ENCODE measurements at places on chromosomes 2 and 18.

DNA sequence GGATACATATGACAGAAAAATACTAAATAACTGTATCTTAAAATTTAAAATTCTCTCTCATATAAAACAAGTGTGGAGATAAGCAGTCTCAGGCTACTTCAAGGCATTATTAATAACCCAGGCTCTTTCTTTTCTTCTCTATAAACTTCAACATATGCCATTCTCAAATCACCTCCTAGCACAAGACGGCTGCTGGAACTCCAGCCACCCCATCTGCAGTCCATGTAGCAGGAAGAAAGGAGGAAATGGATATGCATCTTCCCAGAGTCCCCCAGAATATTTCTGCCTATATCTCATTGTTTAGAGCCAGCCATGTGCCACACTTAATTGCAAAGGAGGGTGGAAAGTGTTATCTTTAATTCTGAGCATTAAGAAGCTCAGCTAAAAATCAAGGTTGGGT, 35.3 kb upstream of the NEB start:
- DNase-seq, result no peak

DNA sequence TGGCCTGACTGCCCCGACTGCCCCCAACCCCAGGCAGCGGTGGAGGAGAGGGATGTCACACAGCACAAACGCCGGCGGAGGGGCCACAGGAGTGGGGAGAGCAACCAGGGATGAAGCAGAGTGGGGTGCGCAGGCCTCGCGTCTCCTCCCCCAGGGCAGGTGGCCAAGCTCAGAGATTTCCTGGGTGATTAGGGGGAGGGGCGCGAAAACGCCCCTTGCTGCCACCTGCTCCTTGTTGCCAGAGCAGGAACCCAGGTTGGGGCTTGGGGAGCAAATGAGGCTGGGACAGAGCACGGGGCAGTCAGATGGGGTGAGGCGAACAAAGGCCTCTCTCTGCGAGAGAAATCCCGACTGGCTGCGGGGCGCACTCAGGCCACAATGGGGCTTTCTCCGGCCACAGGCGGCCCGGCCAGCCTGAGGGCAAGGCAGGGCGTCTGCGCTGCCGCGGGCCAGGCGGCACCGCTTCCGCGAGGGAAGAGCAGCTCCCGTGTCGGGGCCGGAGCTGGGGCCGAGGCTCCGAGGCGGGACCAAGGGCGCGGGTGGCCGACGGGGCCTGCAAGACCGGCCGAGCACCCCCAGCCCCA, 11.5 kb downstream of the TEX44 start:
- no peak for DNase-seq

DNA sequence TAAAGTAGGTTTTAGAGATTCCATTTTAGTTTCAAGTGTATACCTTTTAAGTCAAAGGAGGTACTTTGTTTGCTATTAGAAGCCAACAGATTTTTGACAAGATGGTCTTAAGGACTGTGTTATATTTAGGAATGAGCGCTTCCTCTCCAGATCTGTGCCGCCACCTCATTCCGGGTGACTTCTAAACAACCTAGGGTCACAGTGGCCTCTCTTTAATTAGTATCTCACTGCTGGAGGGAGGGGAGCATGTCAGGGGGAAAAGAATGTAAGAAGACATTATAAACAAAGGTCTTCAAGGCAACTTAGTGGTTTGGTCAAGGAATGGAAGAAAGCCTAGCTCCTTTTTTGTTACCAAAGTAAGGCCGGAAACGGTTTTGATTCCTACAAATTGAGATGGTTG, 67.0 kb downstream of the RBMS1 start:
- no peak for DNase-seq

GRCh38 chr18:45249246-45249661, 366.0 kb upstream of the SLC14A2 start:
- no peak for DNase-seq

DNA sequence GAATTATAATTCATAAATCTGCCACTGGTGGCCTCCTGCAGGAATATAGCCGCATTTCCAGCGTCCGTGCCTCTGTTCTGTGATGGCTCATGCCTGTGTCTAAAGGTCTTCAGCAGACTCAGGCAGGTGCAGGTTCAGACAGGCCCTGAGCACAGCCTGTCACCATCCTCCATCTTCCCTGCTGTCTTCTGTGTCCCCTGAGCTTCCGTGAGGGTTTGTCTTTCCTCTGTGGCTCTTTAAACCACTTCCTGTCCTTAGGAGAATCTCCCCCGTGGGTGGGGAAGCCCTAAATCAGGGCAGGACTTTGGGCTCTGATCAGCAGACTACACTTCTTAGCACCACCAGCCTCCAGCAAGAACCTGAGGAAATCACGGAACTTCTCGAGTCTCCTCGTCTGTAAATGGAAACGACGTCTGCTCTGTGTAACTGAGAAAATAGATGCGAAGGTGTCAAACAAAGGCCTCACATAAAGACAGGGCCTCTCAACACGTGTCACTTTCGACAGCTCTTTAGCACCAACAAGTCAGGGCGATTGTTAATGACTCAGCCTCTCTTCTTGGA, 24.1 kb upstream of the NFATC1 start:
- no peak for DNase-seq

- no peak for DNase-seq
These were observed 55.1 kb downstream of the CPS1 start for GRCh38 chr2:210611466-210611865.

DNA sequence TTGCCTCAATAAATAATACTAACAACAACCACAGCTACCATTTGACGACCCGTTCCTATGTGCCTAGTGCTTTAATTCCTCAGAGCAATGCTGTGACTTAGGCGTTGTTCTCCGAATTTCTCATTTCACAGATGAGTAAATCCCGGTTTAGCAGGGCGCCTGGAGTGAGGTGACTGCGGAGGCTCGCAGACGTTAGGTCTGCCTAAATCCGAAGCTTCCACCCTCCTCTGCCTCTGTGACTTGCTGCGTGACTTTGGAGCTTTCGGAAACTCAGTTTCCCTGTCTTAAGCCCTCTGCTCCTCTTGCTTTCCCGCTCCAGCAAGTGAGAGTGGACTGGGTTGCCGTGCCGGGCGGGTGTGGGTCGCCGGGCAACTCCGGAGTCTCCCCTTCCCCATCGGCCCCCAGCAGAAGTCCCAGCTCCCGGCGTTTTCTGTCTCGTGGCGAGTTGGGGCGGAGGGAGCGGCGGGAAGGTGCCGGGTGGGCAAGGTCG, 711 bp upstream of the ATOH8 start:
- no peak for DNase-seq
